ENCODE measurements at places on chromosomes 13 and 19. TPM values are rescaled to one million over a fixed set of nuclear protein-coding genes. Genes with fewer than 3 reads are reported as not detected.

GRCh38 chr19:54389553-54389952 is 24.8 kb upstream of the LAIR1 start:
- no peaks in the 10 kb centered on the region for H3K36me3 ChIP-seq
- no peak overlapping the region for H3K4me3 ChIP-seq
- H3K4me1 ChIP-seq: peaks cover 10% of the 10 kb centered on the region
- DNase-seq: no peak
- no peak overlapping the region for H3K27ac ChIP-seq

DNA sequence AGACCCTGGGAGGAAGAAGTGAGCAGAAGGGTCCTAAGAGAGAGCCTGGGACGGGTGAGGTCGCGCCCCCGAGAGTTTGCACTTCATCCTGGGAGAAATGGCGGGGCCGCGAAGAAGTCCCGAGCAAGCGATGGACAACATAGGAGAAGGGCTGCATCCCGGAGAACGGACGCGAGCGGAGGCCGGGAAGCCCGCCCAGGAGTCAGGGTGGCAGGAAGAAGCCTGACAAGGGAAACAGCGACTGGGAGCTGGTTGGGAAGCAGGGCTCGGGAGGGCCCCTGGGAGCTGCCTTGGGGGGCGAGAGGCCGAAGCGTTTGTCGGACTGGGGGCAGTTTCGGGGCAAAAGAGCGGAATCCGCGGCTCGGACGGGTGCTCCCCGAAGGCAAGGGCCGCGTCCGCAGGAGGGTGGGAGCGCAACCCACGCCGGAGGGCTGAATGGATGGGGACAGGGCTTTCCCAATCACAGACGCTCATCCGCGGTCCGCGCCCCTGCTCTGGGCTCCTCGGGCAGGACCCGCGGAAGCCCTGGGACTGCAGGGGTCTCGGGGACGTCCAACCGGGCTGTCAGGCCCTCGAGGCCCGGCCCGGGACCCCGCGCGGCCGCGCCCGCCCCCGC is 469 bp downstream of the ABHD17A start:
- peaks cover 6% of the 10 kb centered on the region for H3K36me3 ChIP-seq
- peak overlapping the region; percentile 91 for H3K4me3 ChIP-seq
- no peaks in the 10 kb centered on the region for H3K27me3 ChIP-seq
- H3K27ac ChIP-seq: peak overlapping the region; percentile 79

DNA sequence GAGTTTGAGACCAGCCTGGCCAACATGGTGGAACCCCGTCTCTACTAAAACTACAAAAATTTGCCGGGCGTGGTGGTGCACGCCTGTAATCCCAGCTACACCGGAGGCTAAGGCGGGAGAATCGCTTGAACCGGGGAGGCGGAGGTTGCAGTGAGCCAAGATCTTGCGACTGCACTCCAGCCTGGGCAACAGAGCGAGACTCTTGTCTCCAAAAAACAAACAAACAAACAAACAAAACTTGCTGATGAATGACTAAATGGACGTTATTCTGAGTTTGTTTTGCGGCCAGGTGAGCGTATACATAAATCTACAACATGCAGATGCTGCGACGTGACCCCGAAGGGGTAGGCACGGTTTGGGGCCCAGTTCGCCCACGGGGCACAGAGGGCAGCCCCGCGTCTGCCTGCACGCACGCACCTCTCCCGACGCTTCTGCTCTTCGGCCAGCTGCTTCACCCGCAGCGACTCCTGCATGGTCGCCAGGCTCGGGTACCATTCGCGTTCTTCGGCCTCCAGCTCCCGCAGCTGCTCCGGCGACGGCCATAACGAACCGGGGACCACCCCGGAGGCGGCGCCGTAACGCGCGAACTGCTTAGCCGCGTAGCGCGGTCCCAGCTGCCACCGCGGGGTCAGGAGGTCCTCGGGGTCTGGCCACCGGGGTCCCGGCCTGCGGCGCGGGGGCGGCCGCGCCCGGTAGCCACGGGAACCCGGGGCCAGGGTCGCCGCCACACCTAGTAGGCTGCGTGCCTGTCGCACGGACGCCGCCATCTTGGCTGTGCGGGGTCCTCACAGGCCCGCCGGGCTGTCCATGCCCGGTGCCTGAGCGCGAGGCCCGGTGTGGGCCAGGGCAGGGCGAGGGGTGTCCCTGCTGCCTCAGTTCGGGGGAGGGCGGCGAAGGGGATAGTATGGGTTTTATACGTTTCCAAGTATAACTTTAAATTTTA is at the start of gene GADD45GIP1:
Gene GADD45GIP1, minus strand, starts transcription at position 778 of the 943 bp plus-strand sequence. Its CDS starts 11 bp downstream, at position 767.
- H3K4me3 ChIP-seq: peak within 1 kb of the TSS; percentile 96
- no peaks in the 10 kb centered on the region for H3K27me3 ChIP-seq
- peaks cover 36% of the 10 kb centered on the region for H3K4me1 ChIP-seq
- DNase-seq: peak; percentile 88
- H3K36me3 ChIP-seq: peaks cover 28% of the 10 kb centered on the region

- no peaks in the 10 kb centered on the region for H3K36me3 ChIP-seq
- H3K27me3 ChIP-seq: no peaks in the 10 kb centered on the region
- H3K4me3 ChIP-seq: no peak overlapping the region
- DNase-seq: no peak
These were observed 39.5 kb upstream of the CNMD start for GRCh38 chr13:52779103-52779502.

GRCh38 chr13:72156760-72157159 is 289.8 kb upstream of the DACH1 start:
- H3K4me3 ChIP-seq: no peak overlapping the region
- H3K27me3 ChIP-seq: no peaks in the 10 kb centered on the region
- DNase-seq: no peak
- H3K36me3 ChIP-seq: no peaks in the 10 kb centered on the region
- no peak overlapping the region for H3K27ac ChIP-seq
- H3K4me1 ChIP-seq: no peaks in the 10 kb centered on the region

DNA sequence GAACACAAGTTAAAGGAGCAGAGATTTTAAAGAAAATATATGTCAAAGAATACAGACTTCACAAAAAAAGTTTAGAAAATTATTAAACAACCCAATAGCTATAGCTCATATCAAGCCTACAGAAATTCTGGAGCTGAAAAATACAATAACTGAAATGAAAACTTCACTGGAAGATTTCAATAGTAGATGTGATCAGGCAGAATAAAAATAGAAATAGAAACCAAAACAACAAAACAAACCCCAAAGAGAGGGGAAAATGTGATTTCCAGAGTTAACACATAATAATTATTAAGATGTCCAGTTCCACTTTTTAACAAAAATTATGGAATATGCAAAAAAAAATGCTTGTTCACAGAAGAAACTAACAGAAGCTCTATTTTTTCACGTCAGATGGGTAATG is 23.6 kb downstream of the LRRC63 start:
- DNase-seq: no peak
- no peak overlapping the region for H3K4me3 ChIP-seq
- H3K36me3 ChIP-seq: no peaks in the 10 kb centered on the region
- no peaks in the 10 kb centered on the region for H3K27me3 ChIP-seq
- no peaks in the 10 kb centered on the region for H3K4me1 ChIP-seq
- no peak overlapping the region for H3K27ac ChIP-seq

DNA sequence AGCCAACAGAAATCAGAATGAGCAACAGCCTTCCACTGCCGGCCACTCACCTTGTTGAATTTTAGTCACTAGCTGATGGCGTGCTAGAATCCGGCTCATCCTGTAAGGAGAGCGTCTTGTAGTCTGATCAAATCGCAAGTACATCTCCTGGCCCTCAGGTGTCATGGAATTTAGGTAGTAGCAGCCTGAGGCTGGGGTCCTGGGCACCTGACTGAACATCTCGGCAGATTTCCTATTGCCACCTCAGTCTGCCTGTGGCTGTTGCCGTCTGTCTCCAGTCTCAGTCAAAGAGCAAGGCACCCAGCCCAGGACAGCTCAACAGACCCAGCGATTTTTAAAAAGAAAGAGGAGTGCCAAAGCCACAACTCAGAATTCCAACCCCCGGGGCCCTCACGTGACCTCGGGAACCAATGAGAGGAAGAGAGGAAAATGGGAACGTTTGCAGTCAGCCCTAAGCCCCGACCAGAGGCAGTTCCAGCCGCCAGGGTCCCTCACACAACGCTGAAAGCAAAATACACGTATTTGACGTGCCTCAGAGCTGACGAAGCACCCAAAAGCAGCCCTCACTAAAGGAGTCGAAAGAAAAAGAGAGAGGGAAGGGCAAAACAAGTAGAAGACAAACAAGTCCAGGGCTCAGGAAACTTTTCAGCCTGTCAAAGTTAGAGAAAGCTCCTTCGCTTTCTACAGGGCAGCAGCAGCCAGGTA is at the start of gene STARD13:
Gene STARD13, minus strand, starts transcription at position 336 of the 705 bp plus-strand sequence. Its CDS starts 117 bp downstream, at position 219.
- H3K27me3 ChIP-seq: no peaks in the 10 kb centered on the region
- H3K4me1 ChIP-seq: peaks cover 27% of the 10 kb centered on the region
- DNase-seq: peak; percentile 98
- H3K4me3 ChIP-seq: peak within 1 kb of the TSS; percentile 60
- H3K36me3 ChIP-seq: no peaks in the 10 kb centered on the region
- peak within 1 kb of the TSS; percentile 94 for H3K27ac ChIP-seq

DNA sequence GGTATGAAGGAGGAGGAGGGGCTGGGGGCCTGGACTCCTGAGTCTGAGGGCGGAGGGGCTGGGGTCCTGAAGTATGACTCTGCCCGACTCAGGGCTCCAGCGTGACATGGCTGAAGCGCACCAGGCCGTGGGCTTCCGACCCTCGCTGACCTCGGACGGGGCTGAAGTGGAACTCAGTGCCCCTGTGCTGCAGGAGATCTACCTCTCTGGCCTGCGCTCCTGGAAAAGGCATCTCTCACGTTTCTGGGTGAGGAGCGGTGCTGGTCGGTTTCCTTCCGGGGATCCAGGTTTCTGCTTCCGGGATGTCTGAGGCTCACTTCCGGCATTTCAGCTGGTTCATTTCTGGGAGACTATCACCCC is 1.2 kb downstream of the CPT1C start:
- H3K27me3 ChIP-seq: peaks cover 35% of the 10 kb centered on the region
- H3K27ac ChIP-seq: no peak overlapping the region
- no peak overlapping the region for H3K4me3 ChIP-seq
- H3K36me3 ChIP-seq: peaks cover 10% of the 10 kb centered on the region
- DNase-seq: no peak

DNA sequence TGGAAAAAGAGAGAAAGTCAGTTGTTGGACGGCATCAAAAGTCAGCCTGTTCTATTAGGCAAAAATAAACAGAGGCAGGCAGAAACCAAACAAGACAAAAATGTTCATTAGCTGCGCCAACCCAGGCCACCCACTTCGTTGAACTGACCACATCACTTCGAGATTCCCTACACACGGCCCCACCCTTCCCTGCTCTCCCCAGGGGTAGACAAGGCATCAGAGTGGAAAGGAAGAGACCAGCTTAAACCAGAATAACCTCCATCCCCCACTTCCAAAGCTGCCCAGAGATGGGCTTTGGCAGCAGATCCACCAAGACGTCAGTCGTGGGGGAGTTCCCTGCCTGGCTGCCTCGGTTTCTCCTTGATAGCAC is 204.6 kb upstream of the TSHZ3 start:
- H3K36me3 ChIP-seq: no peaks in the 10 kb centered on the region
- no peak for DNase-seq
- H3K27ac ChIP-seq: no peak overlapping the region
- H3K27me3 ChIP-seq: no peaks in the 10 kb centered on the region
- H3K4me1 ChIP-seq: no peaks in the 10 kb centered on the region

GRCh38 chr13:27981006-27981708 is 7.3 kb downstream of the URAD start:
- H3K36me3 ChIP-seq: no peaks in the 10 kb centered on the region
- H3K4me1 ChIP-seq: no peaks in the 10 kb centered on the region
- H3K27ac ChIP-seq: no peak overlapping the region

GRCh38 chr13:93819331-93819890 is 592.8 kb downstream of the GPC6 start:
- no peaks in the 10 kb centered on the region for H3K27me3 ChIP-seq
- no peaks in the 10 kb centered on the region for H3K36me3 ChIP-seq
- DNase-seq: no peak
- H3K4me3 ChIP-seq: no peak overlapping the region
- no peak overlapping the region for H3K27ac ChIP-seq

DNA sequence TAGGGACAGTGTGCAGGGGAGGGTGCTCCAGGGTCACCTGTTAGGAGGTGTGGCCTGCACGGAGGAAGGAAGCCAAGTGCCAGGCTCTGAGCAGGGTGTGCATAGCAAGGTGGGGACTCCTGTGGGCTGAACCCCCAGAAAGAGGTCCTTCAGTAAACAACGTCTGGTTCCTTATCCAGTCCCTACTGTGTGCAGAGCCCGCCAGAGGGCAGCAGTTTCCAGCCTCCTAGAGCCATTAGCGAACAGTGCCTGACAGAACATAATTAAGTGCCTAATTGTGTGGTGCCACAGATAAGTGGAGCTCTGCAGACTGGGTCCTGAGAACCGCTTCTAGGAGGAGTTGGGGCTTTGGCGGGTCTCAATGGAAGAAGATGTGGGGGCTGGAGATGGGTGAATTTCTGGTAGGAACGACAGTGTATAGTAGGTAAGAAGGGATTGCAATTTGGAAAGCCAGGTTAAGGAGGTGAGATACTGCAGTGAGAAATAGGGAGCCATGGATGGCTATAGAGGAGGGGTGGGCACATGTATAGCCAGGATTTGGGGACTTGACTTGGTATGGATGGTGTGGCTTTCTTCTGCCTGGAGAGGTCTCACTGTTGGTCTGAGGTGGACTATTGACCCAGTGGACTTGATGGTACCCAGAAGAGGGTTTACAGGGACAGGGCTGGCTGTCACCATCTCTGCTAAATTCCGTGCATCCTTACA is 323.1 kb downstream of the ZNF536 start:
- DNase-seq: peak; percentile 42
- no peaks in the 10 kb centered on the region for H3K36me3 ChIP-seq
- H3K4me1 ChIP-seq: peaks cover 15% of the 10 kb centered on the region
- no peak overlapping the region for H3K27ac ChIP-seq
- H3K27me3 ChIP-seq: no peaks in the 10 kb centered on the region
- H3K4me3 ChIP-seq: no peak overlapping the region

DNA sequence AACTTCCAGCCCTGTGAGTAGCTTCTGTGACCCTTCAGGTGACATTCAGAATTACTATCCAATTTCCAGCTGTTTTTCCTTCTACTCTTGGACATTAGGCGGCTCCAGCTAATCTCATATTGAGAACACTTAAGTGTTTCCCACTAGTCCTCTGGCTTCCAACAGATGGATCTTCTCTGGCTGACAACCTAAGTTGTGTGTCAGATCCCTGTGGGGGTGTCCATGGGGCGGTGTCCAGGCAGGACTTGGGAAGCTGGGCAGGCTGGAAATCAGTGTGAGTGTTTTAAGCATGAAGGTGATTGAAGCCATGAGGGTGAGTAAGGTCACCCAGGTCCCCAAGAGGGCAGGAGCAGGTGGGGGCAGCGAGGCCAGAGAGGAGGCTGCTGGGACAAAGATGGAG is 10.1 kb downstream of the CNOT3 start:
- no peak overlapping the region for H3K4me3 ChIP-seq
- peak overlapping the region; percentile 37 for H3K27ac ChIP-seq
- H3K4me1 ChIP-seq: no peaks in the 10 kb centered on the region
- peaks cover 97% of the 10 kb centered on the region for H3K36me3 ChIP-seq

The RCBTB1 gene
- total RNA-seq: 11.9 TPM

The ZNF723 gene
- total RNA-seq: not detected

The QPCTL gene
- total RNA-seq: 2.4 TPM

The LILRB4 gene
- total RNA-seq: 6.4 TPM

The ERICH6B gene
- total RNA-seq: not detected

The CYP2A6 gene
- total RNA-seq: not detected

The GRIN2D gene
- total RNA-seq: not detected

The SELENOV gene
- not detected for total RNA-seq

The LPAR6 gene
- total RNA-seq: 14.4 TPM

The SLAIN1 gene
- 6.5 TPM for total RNA-seq

All from sigmoid colon (tissue), 7 donors.